ENCODE measurements at places on chromosomes 16 and 17.

DNA sequence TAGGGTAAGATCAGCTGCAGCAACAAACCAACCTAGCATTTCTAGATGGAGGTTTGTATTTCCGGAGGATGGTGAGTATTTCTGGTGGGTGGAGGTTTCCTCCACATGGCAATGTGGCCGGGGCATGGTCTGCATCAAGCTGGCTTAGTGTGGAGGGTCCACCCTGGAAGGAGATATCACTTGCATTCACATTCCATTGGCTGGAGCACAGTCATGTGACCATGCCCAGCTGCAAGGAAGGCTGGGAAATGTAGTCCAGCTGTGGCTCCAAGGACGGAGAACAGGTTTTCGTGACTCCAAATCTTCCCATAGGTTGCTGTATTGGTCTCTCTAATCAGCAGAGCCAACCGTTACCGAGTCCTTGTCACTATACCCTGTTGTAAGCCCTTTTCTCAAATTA lies 68.7 kb downstream of the RAI1 start:
- DNase-seq, result no peak

- no peak for DNase-seq
These were observed 27.8 kb downstream of the COG4 start for GRCh38 chr16:70495425-70496182.

- DNase-seq, result no peak
These were observed 19.9 kb downstream of the LGALS3BP start for GRCh38 chr17:78959803-78960202.

DNA sequence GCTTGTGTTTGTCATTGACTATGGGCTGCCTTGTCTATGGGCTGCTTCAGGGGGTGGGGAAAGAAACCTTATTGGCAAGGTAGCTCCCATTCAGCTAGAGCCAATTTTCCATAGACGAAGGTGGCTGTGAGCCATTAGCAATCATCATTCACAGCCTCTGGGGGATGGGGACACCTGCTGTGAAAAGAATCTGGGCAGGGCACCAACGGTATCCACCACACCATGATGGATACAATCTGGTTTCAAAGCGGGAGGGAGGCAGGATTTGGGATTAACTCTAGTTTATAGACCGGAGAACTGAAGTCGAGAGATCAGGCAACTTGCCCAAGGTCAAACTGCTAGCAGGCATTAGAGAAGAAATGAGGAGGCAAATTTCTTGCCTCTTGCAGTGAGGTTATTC lies 182.3 kb downstream of the SHISA9 start:
- DNase-seq, result no peak

DNA sequence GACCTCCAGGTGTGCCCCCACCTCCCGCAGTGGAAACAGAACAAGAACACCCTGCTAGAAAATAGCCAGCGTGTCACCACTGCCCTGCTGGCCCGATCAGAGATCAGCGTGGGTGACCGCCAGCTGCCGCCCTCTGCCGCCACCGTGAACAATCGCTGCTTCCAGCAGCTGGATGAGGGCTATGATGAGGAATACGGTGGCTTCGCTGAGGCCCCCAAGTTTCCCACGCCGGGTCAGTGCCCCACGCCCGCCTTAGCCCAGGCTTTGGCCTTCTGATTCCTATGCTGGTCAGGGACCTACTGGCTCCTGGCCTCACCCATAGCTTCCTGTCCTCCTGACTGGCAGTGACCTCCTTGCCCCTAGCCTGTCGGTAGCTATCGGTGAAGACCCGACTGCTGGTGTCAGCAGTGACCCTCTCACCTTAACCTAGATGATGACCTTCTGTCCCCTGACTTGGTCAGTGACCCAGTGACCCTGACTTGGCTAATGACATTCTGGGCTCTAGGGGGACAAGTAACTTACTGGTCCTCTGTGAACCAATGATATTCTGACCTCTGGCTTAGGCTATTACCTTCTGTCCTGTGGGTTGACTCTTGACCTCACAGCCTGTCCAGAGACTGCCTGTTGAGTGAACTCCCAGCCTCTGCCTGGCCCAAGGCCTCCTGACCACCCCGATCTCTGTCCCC lies 2.4 kb downstream of the SPATA20 start:
- DNase-seq, result no peak

Data from stimulated activated CD8-positive, alpha-beta memory T cell treated with anti-CD3 and anti-CD28 coated beads, Interleukin-4, amount 100 ng/mL, for 4 hours (primary cell).